ENCODE measurements at places on chromosomes 4 and X. TPM values are rescaled to one million over a fixed set of nuclear protein-coding genes. Genes with fewer than 3 reads are reported as not detected.

P2RY10 gene
- 1.3 TPM for polyA plus RNA-seq

SSX1 gene
- not detected for polyA plus RNA-seq

CYTL1 gene
- polyA plus RNA-seq, result 5.4 TPM

FDCSP gene
- polyA plus RNA-seq, result 3.4 TPM

ARMCX1 gene
- 85.0 TPM for polyA plus RNA-seq

POLN gene
- polyA plus RNA-seq, result 4.8 TPM

IQCM gene
- not detected for polyA plus RNA-seq

CCNQ gene
- polyA plus RNA-seq, result 11.2 TPM

DCAF12L1 gene
- 1.9 TPM for polyA plus RNA-seq

OPN1MW3 gene
- polyA plus RNA-seq, result not detected

NHS gene
- polyA plus RNA-seq, result 1.4 TPM

C1GALT1C1 gene
- polyA plus RNA-seq, result 15.8 TPM

- DNase-seq, result no peak
These were observed 10.1 kb downstream of the SH3D19 start for GRCh38 chr4:151315212-151315886.

DNA sequence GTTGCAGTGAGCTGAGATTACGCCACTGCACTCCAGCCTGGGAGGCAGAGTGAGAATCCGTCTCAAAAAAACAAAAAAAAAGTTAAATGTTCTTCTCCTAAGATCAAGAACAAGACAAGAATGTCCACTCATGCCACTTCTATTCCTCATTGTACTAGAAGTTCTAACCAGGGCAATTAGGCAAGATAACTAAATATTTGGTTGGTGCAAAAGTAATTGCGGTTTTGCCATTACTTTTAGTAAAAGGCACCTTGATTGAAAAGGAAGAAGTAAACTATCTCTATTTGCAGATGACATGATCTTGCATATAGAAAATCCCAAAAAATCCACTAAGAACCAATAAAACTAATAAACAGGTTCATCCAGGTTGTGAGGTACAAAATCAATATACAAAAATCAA, 24.0 kb upstream of the SLC7A3 start:
- no peak for DNase-seq

GRCh38 chr4:183807420-183808096, 97.5 kb upstream of the STOX2 start:
- no peak for DNase-seq

DNA sequence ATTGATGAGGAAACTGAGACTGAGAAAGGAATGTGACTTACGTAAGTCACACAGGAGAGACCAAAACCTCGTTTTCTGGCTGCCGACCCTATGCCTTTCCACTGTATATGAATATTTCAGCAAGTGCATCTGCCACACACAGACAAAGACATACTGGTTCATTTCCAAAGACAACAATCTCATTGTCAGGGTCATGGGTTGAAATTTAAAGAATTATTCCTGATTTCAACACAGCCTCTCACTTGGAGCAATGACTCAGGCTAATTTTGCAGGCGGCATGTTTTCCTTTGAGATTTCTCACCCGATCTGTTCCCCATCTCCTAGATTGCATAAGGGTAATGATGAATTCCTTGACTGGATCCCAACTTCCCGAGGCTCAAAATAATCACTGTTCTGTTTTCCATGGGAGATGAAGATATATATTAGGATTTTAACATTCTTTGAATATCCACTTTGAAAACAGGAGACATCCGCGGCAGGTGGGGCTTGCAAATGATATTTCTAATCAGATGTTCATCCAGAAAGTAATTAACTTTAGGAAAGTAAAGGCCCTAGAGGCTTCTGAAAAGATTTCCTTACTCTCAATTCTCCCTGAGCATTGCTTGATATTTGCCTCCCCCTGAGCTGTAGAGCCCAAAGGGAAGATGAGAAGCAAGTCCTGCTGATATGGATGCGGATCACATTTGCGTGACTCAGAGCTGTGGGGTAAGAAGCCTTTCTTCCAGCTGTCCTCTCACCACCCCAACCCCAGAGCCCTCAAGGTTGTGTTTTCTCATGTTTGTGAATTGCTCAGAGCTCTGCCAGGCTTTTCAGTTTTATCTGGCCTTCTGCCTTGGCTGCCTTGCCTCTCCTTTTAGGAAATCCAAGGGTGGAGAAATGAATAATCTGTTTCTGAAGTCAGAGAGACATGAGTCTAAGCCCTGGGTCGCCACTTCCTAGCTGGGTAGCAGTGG, 361.1 kb upstream of the BOD1L1 start:
- DNase-seq, result peak; percentile 73

- no peak for DNase-seq
These were observed 48.2 kb downstream of the CLDN34 start for GRCh38 chrX:10015355-10015722.

GRCh38 chrX:102546828-102547493, 30.4 kb upstream of the TMSB15A start:
- DNase-seq, result no peak

- peak; percentile 2 for DNase-seq
These were observed 83.5 kb downstream of the ZNF674 start for GRCh38 chrX:46461660-46462191.

- DNase-seq, result no peak
These were observed 16.4 kb downstream of the FHL1 start for GRCh38 chrX:136163689-136164088.

- DNase-seq, result no peak
These were observed 15.6 kb downstream of the TET2 start for GRCh38 chr4:105162123-105162796.

- DNase-seq, result no peak
These were observed 58.4 kb downstream of the DCUN1D4 start for GRCh38 chr4:51901363-51901762.

- DNase-seq, result no peak
These were observed 6.4 kb downstream of the MTM1 start for GRCh38 chrX:150574559-150575418.

DNA sequence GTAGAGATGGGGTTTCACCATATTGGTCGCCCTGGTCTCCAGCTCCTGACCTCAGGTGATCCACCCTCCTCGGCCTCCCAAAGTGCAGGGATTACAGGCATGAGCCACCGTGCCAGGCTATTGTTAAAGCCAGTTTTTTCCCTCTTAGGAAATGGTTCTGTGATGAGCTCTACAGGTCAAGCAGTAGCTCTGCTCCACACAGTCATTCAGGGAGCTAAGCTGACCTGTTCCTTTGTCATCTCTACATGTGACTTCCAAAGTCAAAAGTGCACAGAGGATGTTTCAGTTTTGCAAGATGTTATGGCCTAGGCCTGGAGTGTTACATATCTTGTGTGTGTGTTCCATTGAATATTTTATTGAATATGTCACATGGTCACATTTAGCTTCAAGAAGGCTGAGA, 11.4 kb downstream of the MCUB start:
- no peak for DNase-seq

- DNase-seq, result peak; percentile 81
These were observed 119.2 kb downstream of the IRF2 start for GRCh38 chr4:184355111-184355604.

- no peak for DNase-seq
These were observed 5.0 kb upstream of the NSD2 start for GRCh38 chr4:1866189-1866661.

DNA sequence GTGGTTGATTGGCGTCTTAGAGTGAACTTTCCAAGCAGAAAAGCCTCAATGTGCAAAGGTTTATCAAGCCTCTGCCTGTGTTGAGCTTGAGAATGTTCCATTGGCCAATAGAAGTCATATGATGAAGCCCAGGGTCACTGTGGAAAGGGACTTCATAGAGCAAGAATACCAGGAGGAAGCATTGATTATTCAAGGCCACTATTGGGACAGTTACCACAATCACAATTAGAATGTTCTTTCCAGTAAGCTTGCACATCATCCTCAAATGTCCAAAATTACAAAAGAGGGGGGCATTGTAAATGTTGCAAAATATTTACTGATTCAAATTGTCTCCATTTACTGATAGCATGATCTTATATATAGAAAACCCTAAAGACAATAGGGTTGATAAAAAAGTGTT, 32.9 kb upstream of the NDP start:
- no peak for DNase-seq

GRCh38 chr4:163804001-163804400, 309.5 kb downstream of the TMA16 start:
- no peak for DNase-seq

GRCh38 chr4:95672811-95673210, 124.0 kb upstream of the UNC5C start:
- no peak for DNase-seq

GRCh38 chr4:1759170-1759817, 33.8 kb upstream of the FGFR3 start:
- no peak for DNase-seq
